ENCODE measurements at places on chromosomes 11 and 22. TPM values are rescaled to one million over a fixed set of nuclear protein-coding genes. Genes with fewer than 3 reads are reported as not detected.

GRCh38 chr11:111515591-111515990 is 1.0 kb downstream of the HOATZ start:
- no peaks in the 10 kb centered on the region for H3K4me1 ChIP-seq
- no peaks in the 10 kb centered on the region for H3K36me3 ChIP-seq
- peaks cover 36% of the 10 kb centered on the region for H3K27me3 ChIP-seq
- H3K27ac ChIP-seq, result no peak overlapping the region

GRCh38 chr11:114607753-114608459 is 12.3 kb upstream of the NXPE4 start:
- H3K27me3 ChIP-seq, result no peaks in the 10 kb centered on the region
- no peaks in the 10 kb centered on the region for H3K4me1 ChIP-seq

GRCh38 chr22:44450503-44450902 is 47.5 kb downstream of the RTL6 start:
- H3K4me3 ChIP-seq, result no peak overlapping the region
- no peaks in the 10 kb centered on the region for H3K36me3 ChIP-seq
- ATAC-seq, result no peak

DNA sequence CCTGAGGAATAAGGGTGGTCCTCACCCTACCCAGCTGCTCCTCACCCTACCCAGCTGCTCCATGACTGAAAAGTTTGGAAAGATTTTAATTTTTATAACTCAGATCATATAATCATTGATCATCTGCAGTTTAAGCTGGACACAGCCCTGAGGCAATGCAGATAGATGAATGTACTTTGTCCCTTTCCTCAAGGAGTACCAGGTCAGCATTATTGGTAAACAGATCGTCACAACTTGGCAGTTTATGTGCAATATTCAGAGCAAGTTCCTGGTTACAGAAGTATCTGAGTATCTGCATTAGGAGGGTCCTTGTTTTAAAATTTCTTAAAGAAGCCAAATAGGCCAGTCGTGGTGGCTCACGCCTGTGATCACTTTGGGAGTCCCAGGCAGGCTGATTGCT is 3.6 kb downstream of the TNRC6B start:
- ATAC-seq, result no peak
- no peaks in the 10 kb centered on the region for H3K27me3 ChIP-seq
- H3K27ac ChIP-seq, result no peak overlapping the region
- peak overlapping the region; percentile 85 for H3K4me3 ChIP-seq

DNA sequence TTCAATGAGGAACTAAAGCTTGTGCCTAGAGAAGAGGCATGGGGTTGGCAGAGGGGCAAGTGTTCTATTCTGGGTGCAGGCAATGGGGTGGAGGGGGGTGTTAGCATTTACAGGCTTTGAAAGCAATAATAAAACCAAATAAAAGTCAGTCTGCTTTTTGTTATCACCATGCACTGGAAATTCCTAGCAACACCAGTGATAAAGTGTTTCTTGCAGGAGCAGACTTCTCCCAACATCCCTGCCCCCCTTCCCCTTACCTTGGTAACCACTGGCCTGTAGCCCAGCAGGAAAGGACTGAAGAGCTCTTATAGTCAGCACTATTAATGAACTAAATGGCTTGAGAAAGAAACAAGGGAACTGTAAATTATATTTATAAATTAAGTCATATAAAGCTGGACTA is 65.2 kb upstream of the SESN3 start:
- H3K27me3 ChIP-seq, result no peaks in the 10 kb centered on the region
- H3K4me3 ChIP-seq, result no peak overlapping the region
- H3K4me1 ChIP-seq, result peaks cover 6% of the 10 kb centered on the region
- H3K36me3 ChIP-seq, result no peaks in the 10 kb centered on the region

GRCh38 chr11:124758355-124759265 is 3.5 kb downstream of the ESAM start:
- H3K27me3 ChIP-seq, result peaks cover 37% of the 10 kb centered on the region
- ATAC-seq, result peak; percentile 65
- H3K27ac ChIP-seq, result no peak overlapping the region
- no peaks in the 10 kb centered on the region for H3K36me3 ChIP-seq
- peak overlapping the region; percentile 66 for H3K4me3 ChIP-seq

GRCh38 chr11:78786086-78786485 is 211.4 kb upstream of the NARS2 start:
- H3K4me1 ChIP-seq, result no peaks in the 10 kb centered on the region
- no peak for ATAC-seq
- H3K27ac ChIP-seq, result no peak overlapping the region
- H3K36me3 ChIP-seq, result no peaks in the 10 kb centered on the region

- no peak overlapping the region for H3K27ac ChIP-seq
- H3K4me3 ChIP-seq, result no peak overlapping the region
- ATAC-seq, result no peak
- no peaks in the 10 kb centered on the region for H3K36me3 ChIP-seq
Measured at GRCh38 chr11:125418396-125418795, 77.7 kb downstream of the FEZ1 start.

- ATAC-seq, result no peak
- no peaks in the 10 kb centered on the region for H3K36me3 ChIP-seq
- H3K27ac ChIP-seq, result no peak overlapping the region
- H3K27me3 ChIP-seq, result no peaks in the 10 kb centered on the region
- H3K4me3 ChIP-seq, result no peak overlapping the region
- H3K4me1 ChIP-seq, result no peaks in the 10 kb centered on the region
Measured at GRCh38 chr22:20646415-20646814, 127.5 kb upstream of the SERPIND1 start.

- no peak for ATAC-seq
- no peak overlapping the region for H3K27ac ChIP-seq
- H3K27me3 ChIP-seq, result no peaks in the 10 kb centered on the region
Measured at GRCh38 chr11:976431-977160, 50.9 kb downstream of the AP2A2 start.

- ATAC-seq, result no peak
- no peak within 1 kb of the TSS for H3K4me3 ChIP-seq
- H3K27me3 ChIP-seq, result peaks cover 39% of the 10 kb centered on the region
- no peaks in the 10 kb centered on the region for H3K4me1 ChIP-seq
- H3K36me3 ChIP-seq, result no peaks in the 10 kb centered on the region
- no peak within 1 kb of the TSS for H3K27ac ChIP-seq
Measured at GRCh38 chr11:62242021-62242420, at the start of gene SCGB1D2. SCGB1D2 (plus strand) TSS chr11:62242239; CDS start chr11:62242308, 69 bp downstream.

DNA sequence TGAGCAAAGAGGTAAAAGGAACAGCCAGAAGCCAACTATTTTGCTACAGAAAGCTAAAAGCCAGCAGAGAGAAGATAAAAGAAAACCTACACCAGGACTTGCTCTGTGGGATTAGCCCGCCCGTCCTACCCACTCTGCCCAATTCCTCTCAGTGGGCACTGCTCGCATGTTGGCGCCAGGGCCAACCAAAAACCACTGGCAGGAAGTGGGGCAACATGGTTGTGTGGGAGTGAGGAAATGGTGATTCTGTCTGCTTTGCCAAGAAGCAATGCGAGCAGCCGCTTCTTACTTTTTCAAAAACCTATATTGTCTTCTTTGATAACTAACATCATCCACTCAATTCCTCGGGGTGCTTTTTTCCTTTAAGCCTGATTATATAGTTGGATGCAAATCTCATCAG is 14.2 kb upstream of the APOA1 start:
- H3K4me3 ChIP-seq, result peak overlapping the region; percentile 77
- H3K4me1 ChIP-seq, result peaks cover 52% of the 10 kb centered on the region

DNA sequence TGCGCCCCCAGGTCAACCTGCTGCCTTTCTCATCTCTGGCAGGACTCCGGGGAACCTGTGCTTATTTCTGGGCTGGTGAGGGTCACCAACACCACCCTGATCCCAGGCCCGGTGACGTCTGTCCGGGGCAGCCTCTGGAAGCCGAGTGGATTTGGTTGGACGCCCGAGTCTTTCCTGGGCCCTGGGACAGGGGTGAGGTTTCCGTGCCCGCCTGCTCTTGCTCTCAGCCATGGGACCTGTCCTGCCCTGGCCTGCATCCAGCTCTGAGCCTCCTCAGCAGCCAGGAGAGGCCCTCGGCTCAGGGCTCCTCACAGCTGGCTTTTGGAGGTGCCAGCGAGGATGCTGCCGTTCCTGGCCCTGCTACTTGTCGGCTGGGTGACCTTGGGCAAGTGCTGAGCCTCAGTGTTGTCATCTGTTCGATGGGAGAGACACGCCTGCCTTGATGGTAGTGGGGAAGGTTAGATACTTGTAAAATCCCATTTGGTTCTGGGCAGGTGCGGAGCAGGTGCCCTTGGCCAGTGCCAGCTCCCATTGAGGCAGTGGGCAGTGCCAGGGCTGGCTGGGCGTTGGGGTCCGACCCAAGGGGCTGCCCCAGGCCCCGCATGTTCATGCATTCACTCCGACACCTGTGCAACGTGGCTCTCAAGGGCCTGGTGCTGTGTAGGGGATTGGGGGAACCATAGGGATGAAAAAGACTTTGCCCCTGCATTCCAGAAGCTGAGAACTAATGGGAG is 58.9 kb upstream of the THY1 start:
- H3K4me1 ChIP-seq, result peaks cover 4% of the 10 kb centered on the region
- H3K27me3 ChIP-seq, result peaks cover 30% of the 10 kb centered on the region
- H3K4me3 ChIP-seq, result no peak overlapping the region
- H3K36me3 ChIP-seq, result no peaks in the 10 kb centered on the region

GRCh38 chr22:38353142-38353629 is 36.0 kb upstream of the CSNK1E start:
- H3K4me3 ChIP-seq, result no peak overlapping the region
- no peaks in the 10 kb centered on the region for H3K36me3 ChIP-seq
- no peaks in the 10 kb centered on the region for H3K4me1 ChIP-seq
- no peaks in the 10 kb centered on the region for H3K27me3 ChIP-seq
- ATAC-seq, result peak; percentile 84
- H3K27ac ChIP-seq, result no peak overlapping the region

GRCh38 chr22:49068861-49069500 is 758.7 kb downstream of the BRD1 start:
- no peak for ATAC-seq
- H3K27me3 ChIP-seq, result peaks cover 17% of the 10 kb centered on the region
- H3K27ac ChIP-seq, result no peak overlapping the region
- no peaks in the 10 kb centered on the region for H3K36me3 ChIP-seq

DNA sequence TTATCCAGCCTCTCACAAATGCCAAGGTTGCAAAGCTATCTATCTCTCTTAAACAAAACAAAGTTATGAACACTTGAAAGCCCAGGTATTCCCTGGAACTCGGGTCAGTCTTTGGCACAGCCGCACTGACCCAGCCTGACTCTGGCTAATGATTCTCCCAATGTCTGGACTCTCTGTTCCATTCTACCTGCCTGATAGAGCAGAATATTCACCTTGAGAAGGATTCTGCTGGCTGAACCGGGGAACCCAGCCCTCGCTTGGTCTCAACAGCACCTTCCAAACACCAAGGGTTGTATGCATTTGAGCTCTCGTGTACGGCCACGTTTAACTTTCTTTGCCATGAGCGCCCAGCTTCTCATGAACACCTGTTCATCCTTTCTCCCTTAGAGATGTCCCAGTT is 116.8 kb downstream of the ZBTB16 start:
- H3K27me3 ChIP-seq, result no peaks in the 10 kb centered on the region
- no peak overlapping the region for H3K4me3 ChIP-seq
- ATAC-seq, result no peak
- no peak overlapping the region for H3K27ac ChIP-seq
- no peaks in the 10 kb centered on the region for H3K36me3 ChIP-seq
- peaks cover 47% of the 10 kb centered on the region for H3K4me1 ChIP-seq

- peaks cover 44% of the 10 kb centered on the region for H3K27me3 ChIP-seq
- no peak overlapping the region for H3K27ac ChIP-seq
- no peaks in the 10 kb centered on the region for H3K4me1 ChIP-seq
- no peak for ATAC-seq
- H3K36me3 ChIP-seq, result peaks cover 4% of the 10 kb centered on the region
- no peak overlapping the region for H3K4me3 ChIP-seq
Measured at GRCh38 chr11:35622070-35622469, 3.8 kb downstream of the FJX1 start.

GRCh38 chr11:26649884-26650283 is 72.0 kb downstream of the SLC5A12 start:
- H3K27me3 ChIP-seq, result no peaks in the 10 kb centered on the region
- H3K4me3 ChIP-seq, result no peak overlapping the region
- H3K36me3 ChIP-seq, result no peaks in the 10 kb centered on the region
- no peak overlapping the region for H3K27ac ChIP-seq
- no peaks in the 10 kb centered on the region for H3K4me1 ChIP-seq

- no peaks in the 10 kb centered on the region for H3K4me1 ChIP-seq
- H3K4me3 ChIP-seq, result no peak overlapping the region
- H3K27me3 ChIP-seq, result peaks cover 46% of the 10 kb centered on the region
- no peaks in the 10 kb centered on the region for H3K36me3 ChIP-seq
Measured at GRCh38 chr11:45253640-45254039, 32.5 kb downstream of the SYT13 start.

GRCh38 chr22:38718414-38718813 is 12.7 kb downstream of the GTPBP1 start:
- H3K4me1 ChIP-seq, result peaks cover 29% of the 10 kb centered on the region
- ATAC-seq, result peak; percentile 55

GRCh38 chr11:118744046-118744445 is 46.9 kb downstream of the DDX6 start:
- no peak for ATAC-seq
- H3K4me3 ChIP-seq, result no peak overlapping the region
- H3K27ac ChIP-seq, result no peak overlapping the region
- H3K4me1 ChIP-seq, result no peaks in the 10 kb centered on the region

- no peaks in the 10 kb centered on the region for H3K36me3 ChIP-seq
- ATAC-seq, result no peak
- H3K27me3 ChIP-seq, result peaks cover 21% of the 10 kb centered on the region
- no peak overlapping the region for H3K4me3 ChIP-seq
- no peak overlapping the region for H3K27ac ChIP-seq
Measured at GRCh38 chr11:111320728-111321568, 22.6 kb downstream of the POU2AF3 start.

DNA sequence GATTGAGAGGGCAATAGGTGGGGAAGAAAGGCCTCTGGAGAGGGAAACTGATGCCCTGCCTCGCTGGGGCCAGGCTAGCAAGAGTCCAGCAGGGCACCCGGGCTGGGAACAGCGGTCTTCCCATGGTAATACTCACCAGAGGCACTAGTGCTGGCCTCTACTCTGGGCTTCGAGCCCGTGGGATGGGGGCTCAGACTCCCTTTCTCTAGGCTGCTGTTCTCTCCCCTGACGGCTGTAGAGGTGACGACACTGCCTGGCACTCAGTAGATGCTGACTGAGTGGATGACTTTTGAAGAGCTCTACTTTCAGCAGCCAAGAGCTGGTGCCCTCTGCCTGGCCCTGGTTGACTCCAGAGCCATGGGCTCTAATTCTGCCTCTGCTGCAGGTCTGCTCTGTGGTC is 818 bp upstream of the C1QTNF4 start:
- H3K27ac ChIP-seq, result no peak overlapping the region
- peaks cover 9% of the 10 kb centered on the region for H3K36me3 ChIP-seq
- ATAC-seq, result no peak
- H3K4me1 ChIP-seq, result peaks cover 5% of the 10 kb centered on the region

GRCh38 chr11:70916351-70916750 is 336.0 kb downstream of the SHANK2 start:
- peaks cover 16% of the 10 kb centered on the region for H3K27me3 ChIP-seq
- H3K4me1 ChIP-seq, result no peaks in the 10 kb centered on the region
- H3K4me3 ChIP-seq, result no peak overlapping the region

MMP1 gene
- total RNA-seq, result not detected

C11orf87 gene
- not detected for total RNA-seq

CEND1 gene
- total RNA-seq, result 3.9 TPM

MIEF1 gene
- 54.0 TPM for total RNA-seq

IRAG1 gene
- total RNA-seq, result 0.13 TPM

HTATIP2 gene
- total RNA-seq, result 76.5 TPM

H19 gene
- not detected for total RNA-seq

MYO18B gene
- total RNA-seq, result 4.3 TPM

HBE1 gene
- not detected for total RNA-seq

HIKESHI gene
- 48.1 TPM for total RNA-seq

ALKBH8 gene
- total RNA-seq, result 5.5 TPM
